ENCODE measurements at places on chromosomes 5 and 9.

DNA sequence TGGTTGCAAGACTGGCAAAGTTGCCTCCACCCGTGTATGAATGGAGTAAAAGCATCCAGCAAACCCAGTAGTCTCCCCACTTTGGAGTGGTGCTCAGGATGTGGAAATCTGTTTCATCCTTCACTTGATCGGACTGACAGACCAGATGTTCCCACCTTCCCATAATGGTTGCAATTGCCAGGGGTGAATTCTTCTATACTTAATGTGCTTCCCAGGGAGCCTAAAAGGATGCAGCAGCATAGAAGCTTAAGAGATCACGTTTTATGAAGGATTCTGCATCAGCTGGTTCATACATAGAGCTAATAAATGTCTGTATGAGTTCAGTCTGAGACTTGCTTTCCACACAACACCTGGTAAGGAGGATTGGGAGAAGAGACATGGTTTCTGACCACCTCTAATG is 198.8 kb upstream of the S1PR3 start:
- DNase-seq: no peak

GRCh38 chr9:91425271-91425670 is 1.6 kb upstream of the NFIL3 start:
- DNase-seq: no peak

GRCh38 chr9:33136721-33137670 is 30.1 kb downstream of the B4GALT1 start:
- no peak for DNase-seq

DNA sequence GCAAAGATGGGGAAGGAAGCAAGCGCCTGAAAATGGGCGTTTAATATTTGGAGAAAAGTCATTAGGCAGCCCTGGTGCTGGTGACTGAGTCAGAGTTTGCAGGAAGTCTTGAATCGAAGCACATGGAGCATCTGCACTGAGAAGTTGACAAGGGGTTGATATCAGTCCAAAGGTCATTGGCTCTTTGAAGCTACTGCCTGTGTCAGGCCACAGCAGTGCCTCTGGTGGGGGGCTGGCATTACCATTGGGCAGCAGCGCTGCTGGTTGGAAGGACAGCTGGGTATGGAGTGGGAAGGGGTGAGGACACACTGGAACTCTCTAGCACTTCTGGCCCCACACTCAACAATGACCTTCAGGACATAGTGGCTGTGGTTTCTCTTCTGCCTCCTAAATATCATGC is 150.4 kb upstream of the ERCC6L2 start:
- no peak for DNase-seq

DNA sequence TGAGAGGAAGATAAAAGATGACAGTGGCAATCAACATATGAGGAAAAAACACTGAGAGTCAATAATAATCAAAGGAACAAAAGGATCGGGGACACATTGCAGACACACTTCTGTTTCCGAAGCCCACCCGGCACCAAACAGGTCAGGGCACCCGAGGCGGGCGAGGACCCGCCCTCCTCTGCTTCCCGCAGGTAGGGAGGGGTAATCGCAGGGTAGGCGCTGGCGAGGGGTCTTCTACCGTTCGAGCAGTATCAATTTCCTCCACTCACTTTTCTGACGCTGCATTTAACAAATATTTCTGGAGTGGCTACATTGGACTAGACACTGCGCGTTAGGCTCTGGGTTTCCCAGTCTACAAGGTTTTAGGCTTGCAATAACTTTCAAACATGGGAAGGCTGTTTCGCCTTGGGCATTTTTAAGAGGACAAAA is 1.3 kb downstream of the TXN start:
- no peak for DNase-seq

DNA sequence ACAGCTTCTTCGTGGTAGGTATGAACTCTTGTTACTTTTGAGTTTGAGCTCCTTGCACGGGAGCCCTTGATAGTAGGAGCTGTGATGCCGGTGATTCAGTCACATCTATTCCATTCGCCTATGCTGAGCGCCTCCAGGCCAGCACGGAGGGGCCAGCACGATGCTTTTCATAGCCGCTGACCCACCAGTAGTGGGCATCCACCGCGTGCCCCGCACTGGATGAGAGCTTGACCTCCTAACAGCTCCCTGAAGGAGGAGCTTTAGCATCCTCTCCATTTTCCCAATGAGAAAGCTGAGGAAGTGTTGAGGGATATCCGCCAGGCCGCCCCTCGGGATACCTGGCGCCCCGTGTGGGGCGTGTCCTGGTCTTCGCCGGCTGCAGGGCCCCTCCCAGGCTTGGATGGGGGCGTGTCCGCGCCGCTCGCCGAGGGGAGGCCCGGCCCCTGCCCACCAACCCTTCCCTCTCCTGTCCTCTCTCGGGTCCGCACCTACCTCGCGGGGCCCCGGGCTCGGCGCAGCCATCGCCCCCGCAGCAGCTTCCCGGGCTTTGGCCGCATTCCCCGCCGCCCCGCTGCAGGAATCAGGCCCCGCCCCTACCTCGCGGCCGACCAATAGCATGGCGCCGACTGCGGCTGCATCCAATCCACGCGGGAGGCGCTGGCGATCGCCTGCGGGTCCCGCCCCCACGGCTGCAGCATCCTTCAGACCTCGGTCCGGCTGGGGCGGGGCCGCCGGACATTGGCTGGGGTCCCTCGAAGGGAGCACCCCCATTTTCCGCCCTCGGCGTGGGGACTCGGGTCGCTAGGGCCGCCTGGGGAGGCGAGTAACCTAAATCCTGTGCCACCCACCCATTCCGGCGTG is at the start of gene PIP5KL1:
Gene PIP5KL1 (minus strand): TSS at position 547 of the 861 bp plus-strand sequence. CDS start 25 bp downstream, at position 522.
- DNase-seq: peak; percentile 89

- DNase-seq: peak; percentile 44
Observed at GRCh38 chr9:98410185-98410697, 154.8 kb upstream of the TBC1D2 start.

DNA sequence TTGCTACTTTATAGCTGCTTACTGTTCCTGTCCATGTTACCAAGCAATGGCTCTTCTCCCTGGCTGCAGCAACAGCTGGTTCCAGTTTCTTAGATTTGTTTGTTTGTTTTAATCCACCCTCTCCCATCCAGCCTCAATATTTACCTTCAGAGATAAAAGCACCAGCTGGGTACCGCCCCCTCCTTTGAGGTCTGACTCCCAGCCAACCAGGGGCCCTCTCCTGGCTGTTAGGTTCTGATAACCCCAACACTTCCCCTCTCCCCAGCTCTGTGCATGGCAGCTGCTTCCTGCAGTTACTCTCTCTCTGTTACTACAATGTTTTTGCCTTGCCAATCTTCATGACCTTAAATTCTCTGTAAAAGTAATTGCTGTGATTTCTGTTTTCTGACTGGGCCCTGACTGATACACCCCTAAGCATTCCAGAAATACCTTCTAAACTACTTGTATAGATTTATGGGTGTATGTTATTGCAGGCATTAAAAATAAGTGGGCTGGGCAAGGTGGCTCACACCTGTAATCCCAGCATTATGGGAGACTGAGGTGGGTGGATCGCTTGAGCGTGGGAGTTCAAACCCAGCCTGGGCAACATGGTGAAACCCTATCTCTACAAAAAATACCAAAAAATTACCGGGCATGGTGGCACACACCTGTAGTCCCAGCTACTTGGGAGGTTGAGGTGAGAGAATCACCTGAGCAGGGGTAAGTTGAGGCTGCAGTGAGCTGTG is 2.6 kb upstream of the GCNT1 start:
- DNase-seq: no peak

GRCh38 chr9:114779352-114779845 is 26.4 kb downstream of the TNFSF15 start:
- no peak for DNase-seq

- DNase-seq: no peak
Observed at GRCh38 chr9:124358631-124359030, 56.6 kb downstream of the PSMB7 start.

GRCh38 chr5:8360012-8360411 is 491.1 kb downstream of the MTRR start:
- DNase-seq: no peak

- no peak for DNase-seq
Observed at GRCh38 chr9:742914-743589, 98.4 kb upstream of the DMRT1 start.

DNA sequence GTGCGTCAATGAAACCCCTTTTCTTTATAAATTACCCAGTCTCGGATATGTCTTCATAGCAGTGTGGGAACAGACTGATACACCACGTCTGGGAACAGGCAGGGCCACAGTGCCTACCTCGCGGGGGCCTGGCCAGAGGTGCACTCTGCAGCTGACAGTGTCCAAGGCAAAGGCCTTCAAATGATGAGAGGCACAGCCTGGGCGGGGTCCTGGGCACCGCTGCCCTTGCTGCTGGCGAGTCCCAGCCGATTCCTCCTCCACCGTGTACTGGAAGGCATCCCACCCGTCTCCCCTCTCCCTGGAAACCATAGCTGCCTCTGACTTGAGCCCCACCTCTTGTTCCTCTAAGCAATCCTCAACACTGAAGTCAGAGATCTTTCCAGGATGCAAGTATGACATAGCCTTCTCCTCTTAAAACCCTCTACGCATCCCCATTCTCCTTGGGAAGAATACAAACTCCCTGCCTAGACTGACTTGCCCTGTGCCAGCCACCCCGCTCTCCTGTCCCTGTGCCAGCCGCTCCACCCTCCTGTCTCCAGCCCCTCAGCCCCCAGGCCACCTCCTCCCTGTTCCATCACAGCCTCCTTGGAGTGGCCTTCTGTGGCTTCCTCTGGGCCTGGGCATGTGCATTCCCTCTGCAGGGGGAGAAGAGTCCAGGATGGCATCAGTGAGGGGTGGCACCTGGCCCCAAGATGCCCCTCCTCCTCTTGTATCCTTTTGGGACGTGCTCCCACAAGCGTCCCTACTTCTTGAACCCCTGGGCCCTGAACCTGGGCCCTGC is 8.1 kb upstream of the COL5A1 start:
- no peak for DNase-seq

DNA sequence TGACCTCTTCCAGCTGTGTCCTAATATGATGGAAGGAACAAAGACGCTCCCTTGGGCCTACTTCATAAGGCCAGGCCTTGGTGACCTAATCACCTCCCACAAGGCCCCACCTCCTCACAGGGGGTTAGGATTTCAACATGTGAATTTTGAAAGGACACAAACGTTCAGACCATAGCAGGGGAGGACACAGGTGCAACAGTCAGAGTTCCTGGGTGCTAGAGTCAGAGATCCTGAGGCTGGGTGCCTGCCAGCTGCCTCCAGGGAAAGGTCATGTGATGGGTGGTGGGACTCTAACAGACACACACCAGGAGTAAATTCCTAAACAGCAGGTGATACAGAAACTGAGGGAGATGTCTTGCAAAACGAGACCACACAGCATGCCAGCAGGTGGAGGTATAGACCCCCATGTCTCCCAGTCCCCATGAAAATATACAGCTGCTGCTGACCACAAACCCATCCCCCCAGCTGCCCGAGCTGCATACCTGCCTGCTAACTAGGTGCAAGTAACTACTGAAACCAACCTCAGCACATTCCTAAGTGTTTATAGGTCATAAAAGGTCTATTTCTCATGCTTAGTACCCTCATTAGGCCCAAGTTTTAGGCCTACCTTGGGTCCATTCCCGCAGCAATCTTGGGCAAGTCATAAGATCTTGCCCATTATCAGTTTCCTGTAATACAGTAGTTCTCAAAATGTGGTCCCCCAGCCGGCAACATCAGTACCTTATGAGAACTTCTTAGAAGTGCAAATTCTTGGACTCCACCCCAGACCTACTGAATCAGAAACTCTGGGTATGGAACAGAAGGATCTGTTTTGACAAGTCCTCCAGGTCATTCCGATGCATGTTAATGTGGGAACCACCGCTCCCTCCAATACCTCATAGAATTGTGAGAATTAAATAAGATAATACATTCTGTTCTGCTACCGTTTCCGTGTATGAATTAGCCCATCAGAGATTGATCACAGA is 245.3 kb downstream of the ENC1 start:
- no peak for DNase-seq
